Activated CD4-positive, alpha-beta T cell treated with anti-CD3 and anti-CD28 coated beads, Interleukin-2, amount 10 ng/mL, durations not matched to agents 7 days and 5 days (primary cell): ENCODE measurements at places on chromosomes 5 and 9. TPM values are rescaled to one million over a fixed set of nuclear protein-coding genes. Genes with fewer than 3 reads are reported as not detected.

- DNase-seq, result no peak
These were observed 283.6 kb upstream of the NMUR2 start for GRCh38 chr5:152688561-152689249.

The ARL14EPL gene
- not detected for total RNA-seq

The IRX4 gene
- not detected for total RNA-seq

DNA sequence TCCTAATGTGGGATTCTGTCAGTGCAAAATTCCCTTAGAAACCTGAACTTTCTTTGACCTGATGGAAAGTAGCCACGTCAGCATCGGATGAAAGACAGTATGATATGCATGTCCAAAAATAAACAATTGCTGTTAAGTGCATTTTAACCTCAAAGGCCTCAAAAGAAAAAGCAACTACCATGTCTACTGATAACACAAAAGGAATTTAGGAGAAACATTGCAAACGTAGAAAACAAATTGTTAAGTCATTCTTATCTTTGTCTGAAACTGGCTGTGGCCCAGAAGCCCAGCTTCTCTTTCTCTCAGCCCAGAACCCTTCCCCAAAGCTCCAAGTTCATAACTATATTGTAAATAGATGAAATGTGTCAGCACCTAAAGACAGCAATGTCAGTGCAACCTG is 11.1 kb upstream of the LHFPL2 start:
- DNase-seq, result no peak

GRCh38 chr5:157511651-157512644 is 51.9 kb downstream of the NIPAL4 start:
- DNase-seq, result peak; percentile 18
